Activated CD8-positive, alpha-beta memory T cell treated with anti-CD3 and anti-CD28 coated beads, Interleukin-2, amount 50 U/mL, for 48 hours (primary cell): ENCODE measurements at places on chromosomes 16 and 17.

DNA sequence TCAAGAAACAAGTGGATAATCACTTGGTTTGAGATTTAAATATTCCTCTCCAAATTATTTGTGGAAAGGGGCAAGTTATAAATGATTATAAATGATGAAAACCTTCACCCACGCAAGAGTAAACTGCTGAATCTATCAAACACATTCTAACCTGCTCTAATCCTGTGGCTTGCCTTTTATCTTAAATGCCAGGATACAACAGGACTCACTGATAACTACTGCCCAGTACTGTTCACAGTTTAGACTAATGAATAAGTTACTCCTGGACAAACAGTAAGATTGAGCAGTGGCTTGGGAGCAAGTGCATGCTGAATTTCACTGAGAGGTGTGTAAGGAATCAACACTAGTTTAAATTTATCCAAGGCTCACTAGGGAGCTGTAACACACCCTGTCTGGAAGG lies 31.1 kb downstream of the IGF2BP1 start:
- DNase-seq = no peak

DNA sequence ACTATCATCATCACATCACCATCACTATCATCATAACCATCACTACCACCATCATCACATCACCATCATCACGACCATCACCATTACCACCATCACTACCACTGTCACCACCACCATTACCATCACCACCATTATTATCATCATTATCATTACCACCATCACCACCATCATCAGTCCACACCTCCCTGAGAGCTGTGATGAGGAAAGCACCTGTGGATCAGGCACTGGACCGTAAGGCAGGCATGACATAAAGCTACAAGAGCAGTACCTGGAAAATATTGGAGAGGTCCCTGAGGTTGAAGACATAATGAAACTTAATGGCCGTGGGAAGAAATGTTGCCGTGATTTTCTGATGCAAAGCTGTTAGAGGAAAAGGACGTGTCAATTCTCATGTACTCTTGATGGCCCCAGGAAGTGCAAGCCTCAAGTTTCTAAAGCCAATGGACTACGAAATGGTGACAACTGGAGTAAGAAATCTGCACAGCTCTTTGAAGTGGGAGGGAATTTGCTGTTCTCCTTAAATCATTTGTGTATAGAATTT lies 98.4 kb downstream of the DNAH17 start:
- no peak for DNase-seq

DNA sequence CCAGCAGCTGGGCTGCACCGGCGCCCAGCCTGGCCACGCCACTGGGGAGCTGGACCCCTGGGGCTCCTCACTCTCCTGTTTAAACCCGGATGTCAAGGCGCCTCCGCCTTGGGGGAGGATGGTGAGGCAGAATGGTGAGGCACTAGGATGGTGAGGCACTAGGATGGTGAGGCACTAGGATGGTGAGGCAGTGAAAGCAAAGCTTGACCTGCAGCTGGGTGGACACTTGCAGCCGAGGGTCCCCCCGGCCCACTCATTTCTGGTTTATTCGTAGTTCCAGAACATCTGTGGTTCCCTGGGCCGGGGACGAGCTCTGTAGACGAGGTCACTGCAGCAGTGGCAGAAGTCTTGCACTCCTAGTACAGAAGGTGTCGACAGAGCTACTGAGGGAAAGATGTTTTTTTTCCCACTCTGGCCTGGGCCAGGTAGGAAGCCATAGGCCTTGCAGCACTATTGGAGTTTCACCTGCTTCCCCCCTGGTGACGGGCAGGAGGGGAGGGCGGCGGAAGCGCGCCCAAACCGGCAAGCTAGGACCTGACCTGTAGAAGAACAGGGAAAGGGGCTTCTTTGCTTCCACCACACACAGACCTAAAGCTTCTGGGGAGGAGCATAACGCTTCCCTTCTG lies 1.1 kb upstream of the HNF1B start:
- no peak for DNase-seq

DNA sequence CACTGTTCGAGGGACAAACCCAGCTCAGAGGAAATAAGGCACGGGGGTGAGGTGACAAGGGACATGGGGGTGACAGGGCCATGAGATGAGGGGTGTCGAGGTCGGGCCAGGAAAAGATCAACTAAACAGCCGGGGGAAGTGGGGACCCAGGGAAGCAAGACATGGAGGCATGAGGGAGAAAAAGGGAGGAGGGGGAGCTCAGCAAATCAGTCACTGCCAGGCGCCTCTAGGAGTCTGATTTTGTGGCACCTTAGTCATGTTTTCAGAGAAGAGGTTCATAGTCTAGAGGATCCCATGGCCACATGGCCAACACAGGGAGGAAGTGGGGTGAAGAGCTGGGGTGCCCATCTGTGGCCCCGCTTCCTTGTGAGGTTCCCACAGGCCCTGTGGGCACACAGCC lies 814.5 kb downstream of the KCNJ18 start:
- no peak for DNase-seq

GRCh38 chr16:86722970-86723369 lies 144.6 kb downstream of the FOXL1 start:
- no peak for DNase-seq

DNA sequence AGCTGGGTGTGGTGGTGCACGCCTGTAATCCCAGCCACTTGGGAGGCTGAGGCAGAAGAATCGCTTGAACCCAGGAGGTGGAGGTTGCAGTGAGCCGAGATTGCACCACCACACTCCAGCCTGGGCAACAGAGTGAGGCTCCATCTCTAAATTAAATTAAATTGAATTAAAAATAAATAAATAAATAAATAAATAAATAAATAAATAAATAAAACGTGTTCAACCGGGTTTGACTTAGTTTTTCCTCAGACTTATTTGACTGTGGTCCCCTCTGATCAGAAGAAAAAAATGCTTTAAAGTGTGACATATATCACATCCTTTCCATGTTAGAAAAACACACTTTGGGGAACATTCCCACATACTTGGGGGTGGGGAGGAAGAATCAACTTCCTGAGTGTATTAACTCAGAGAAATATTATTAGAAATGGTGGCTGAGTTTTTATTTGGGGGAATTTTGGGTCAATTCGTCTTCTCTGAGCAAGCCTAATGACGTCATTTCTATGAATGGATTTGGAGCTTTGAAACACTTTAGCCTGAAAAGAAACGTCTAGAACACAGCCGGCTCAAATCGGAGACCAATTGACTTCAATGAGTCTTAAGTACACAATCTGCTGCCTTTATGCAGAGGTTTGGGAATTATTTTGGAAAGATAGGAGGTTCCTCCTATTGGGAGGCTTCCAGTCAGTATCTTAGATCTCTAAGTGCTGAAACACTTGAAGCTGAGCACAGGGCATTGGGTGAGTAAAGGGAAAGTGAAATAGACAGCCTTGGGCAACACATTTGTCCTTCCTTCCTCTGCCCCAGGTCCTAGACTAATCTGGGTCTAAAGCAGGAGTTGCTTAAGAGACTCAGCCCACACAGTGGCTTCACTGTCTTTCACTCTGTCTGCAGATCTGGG lies 132.6 kb downstream of the PITPNC1 start:
- DNase-seq = no peak

DNA sequence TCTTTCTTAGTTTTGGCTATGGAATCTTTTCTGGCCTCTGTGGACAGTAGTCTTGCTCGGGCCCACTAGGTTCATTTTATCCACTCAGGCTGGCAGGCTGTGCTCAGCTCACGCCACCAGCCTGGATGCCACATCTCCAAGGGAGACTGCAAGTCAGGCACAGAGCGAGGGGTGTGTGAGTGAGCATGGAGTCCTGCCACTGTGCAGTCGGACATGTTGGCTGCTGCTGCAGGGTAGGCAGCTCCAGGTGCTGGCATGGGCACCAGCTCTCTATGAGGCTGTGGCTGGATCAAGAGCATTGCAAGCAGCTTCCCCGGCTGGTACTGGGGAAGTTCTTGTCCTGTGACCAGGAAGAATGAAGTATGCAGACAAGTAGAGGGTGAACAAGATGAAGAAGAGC lies 158.9 kb downstream of the PCTP start:
- DNase-seq = no peak

DNA sequence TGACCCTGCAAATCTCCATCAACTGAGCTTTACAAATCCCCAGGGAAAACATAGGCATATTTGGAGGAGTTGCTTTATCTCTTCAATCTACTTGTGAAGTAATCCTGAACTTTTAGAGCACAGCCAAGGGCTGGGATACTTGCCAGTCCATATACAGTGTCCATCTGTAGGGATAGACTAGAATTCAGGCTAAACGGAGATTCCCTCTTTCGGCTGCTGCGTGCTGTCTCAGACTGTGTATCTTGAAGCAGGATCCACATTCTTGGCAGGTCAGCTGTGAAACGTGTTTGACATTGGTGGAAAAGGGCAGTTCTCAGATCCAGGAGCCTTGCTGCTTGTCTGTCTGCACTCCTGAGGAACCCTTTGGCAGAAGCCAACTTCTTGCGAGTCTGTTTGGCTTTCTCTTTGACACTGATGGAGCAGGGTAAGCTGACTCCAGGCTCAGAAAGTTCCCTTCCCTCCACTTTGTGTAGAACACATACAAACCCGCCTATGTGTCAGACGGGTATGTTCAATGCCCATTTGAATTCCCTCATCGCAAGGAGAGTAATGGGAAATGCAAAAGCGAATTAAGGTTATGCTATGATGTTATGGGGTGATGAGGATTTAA lies 221.8 kb downstream of the MAP2K4 start:
- no peak for DNase-seq

DNA sequence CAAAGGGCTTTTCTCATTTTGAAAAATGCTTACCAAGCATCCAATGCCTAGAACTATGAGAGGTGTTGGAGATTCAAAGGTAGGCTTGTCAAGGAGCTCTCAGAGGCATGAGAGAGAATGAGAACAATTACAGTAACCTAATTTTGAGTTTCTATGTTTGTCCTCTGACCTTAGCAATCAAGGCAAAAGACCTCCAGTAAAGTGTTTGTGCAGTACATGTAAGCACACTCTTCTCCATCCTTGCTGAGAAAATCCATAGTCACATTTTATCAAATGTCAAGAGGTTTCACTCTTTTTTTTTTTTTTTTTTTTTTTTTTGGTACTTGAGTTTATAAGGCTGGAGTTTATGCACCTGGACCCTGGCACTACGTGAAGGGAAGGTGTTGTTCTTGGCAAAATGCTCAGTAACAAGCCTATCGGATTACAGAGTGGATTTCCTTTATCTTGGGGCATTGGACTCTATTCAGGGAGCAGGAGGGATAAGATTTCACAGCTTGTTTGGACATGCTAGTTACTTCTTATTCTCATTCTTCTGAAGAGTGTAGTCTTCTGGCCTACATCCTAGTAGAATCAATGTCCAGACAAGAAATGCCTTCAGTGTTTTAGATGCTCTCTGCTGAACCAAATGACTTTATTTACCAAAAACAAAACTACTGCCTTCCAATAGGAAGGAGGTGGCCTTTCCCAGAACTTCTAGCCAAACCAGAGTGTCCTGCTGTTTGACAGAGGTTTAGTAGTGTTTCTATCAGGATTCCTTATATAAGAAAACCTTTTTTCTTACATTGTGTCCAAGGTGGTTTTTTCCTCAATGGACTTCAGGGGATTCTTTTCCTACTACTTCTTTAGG lies 21.9 kb downstream of the KCNJ2 start:
- DNase-seq = no peak

DNA sequence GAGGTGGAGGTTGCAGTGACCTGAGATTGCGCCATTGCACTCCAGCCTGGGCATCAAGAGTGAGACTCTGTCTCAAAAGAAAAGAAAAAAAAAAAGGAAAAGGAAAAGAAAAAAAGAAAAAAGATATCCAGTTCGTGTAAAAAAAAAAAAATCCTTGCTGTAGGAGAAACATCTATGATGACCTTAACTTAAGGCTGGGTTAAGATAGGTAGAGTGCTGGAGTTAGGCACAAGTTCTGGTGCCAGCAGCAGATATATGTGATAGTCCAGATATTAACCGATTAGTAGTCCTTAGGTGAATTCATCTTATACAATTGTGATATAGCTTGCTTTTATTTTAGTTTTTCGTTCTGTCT lies 17.2 kb downstream of the PSMD11 start:
- no peak for DNase-seq

DNA sequence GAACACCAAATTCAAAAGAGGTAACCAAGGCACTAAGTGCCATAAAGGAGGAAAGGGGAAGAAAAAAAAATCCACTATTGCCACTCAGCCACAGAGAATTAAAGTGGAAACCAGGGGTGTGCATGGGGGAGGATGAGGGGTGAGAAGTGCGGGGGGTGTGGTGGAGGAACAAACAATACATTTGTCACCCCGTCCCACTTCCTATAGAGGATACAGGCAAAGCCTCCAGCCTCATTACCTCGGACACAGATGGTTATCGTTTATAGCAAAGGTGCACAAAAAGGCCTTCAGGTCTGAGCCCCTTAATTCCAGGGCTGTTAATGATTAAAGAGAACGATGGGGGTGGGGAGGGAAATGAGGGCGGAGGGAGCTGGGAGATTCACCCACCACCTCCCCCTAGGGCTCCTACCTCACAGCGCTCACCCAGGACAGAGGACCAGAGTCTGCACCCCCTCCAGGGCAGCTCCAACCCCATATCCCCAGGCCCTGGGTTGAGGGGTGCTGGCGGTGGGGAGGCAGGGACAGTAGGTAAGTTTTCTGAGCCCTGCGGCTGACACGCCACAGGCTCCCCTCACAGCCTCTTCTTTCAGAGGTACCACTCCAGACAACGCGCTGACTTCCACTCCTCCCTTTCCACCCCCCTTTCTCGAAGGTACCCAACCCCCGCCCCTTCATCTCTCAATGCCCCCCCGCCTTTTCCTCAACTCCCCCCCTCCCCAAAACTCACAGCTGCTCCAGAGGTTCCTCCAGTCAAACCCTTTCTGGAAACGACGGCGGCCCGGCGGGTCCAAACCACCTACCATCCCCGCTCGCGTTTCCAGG lies 470 bp downstream of the DCUN1D3 start:
- peak; percentile 61 for DNase-seq

GRCh38 chr16:3101841-3102470 lies 2.9 kb upstream of the ZSCAN10 start:
- no peak for DNase-seq

DNA sequence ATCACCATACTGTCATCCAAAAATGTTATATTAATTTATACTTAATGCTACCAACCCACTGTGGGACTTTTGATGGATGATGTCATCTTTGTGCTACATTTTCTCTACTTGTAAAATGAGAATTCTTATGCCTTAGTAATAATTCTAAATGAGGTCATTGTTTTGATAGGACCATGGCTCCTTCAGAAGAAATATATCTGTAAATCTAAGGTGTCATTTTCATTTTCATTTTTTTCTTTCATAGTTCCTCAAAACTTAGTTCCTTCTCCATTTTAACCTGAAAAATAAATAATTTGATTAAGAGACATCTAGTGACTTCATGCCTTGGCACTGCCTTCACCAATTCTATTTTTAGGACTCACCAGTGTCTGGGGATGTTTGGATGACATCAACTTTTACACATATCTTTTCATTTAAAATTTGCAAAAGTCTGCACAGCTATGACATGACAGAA lies 48.7 kb downstream of the GPRC5B start:
- DNase-seq = no peak

- DNase-seq = peak; percentile 15
Measured at GRCh38 chr17:34384822-34385605, 22.0 kb upstream of the CCL1 start.

- no peak for DNase-seq
Measured at GRCh38 chr17:74016461-74016860, 187.0 kb upstream of the RPL38 start.

GRCh38 chr17:55664287-55664686 lies 58.4 kb downstream of the TMEM100 start:
- DNase-seq = no peak

- DNase-seq = no peak
Measured at GRCh38 chr17:29376667-29377270, 13.4 kb upstream of the TAOK1 start.
